ENCODE measurements at places on chromosomes 2 and 18.

GRCh38 chr2:60440767-60441163, 112.7 kb downstream of the BCL11A start:
- no peak for DNase-seq

DNA sequence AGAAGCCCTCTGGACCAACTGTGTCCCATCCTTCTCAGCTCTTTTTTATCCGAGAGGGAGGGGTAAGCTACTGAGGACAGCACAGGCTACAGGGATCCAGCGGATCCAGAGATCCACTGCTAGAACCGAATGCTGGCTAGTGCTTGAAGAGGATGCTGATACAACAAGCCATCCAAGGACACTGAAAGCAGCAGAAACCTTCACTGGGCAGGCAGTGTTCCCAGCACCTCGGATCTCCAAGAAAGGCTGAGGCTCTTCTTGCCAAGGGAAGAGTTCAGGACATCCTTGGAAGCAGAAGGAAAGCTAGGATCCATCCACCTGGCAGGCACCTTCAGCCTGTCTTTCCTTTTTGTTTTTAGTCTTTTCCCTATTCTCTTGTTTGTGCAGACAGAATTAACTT, 13.2 kb upstream of the FHOD3 start:
- no peak for DNase-seq

- no peak for DNase-seq
Observed at GRCh38 chr2:45370369-45370768, 240.7 kb downstream of the SRBD1 start.

- no peak for DNase-seq
Observed at GRCh38 chr2:107132070-107132469, 246.1 kb upstream of the ST6GAL2 start.

GRCh38 chr2:218387369-218388194, 5.5 kb downstream of the SLC11A1 start:
- DNase-seq, result peak; percentile 79

GRCh38 chr2:24559473-24560113, 68.5 kb downstream of the NCOA1 start:
- DNase-seq, result peak; percentile 40

- no peak for DNase-seq
Observed at GRCh38 chr18:42287047-42287446, 332.0 kb downstream of the PIK3C3 start.

- DNase-seq, result no peak
Observed at GRCh38 chr2:215878476-215879063, 134.8 kb downstream of the MREG start.

GRCh38 chr2:206556357-206556949, 85.8 kb upstream of the FAM237A start:
- DNase-seq, result peak; percentile 52

DNA sequence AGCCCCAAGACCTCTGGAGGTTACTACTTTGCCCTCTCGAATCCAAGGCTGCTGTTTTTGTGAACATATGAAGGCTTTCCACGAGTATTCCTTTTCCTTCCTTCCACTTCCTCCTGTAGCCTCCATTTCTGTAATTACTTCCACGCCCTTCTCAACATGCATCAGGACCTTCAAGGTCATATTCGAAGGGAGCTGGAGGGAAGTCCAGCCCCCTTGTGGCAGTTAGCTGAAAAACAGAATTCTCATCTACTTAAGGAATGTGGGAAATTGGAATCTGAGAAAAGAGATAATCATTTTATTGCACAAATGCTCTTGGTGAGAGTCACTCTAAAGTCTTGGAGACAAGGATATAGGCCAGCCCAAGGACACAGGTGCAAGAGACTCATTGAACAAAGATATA, 1000.2 kb downstream of the TDRD15 start:
- DNase-seq, result no peak

DNA sequence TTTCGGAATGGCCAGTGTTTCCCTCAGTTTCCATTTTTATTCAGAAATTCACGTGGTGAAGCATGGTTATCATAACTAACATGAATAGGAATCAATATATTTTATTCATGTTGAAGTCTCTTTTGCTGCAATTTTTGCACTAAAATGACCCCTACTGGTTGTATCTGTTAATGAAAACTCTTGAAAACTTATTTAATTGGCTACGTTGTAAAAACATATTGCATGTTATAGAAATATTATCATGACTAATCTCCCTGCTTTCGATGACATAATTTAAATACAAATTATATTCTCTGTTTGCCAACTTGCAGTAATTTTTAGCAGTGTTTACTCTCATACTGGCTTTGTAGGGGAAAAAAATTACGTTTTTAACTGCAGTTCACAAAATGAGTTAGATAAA, 3.5 kb downstream of the CRIM1 start:
- no peak for DNase-seq

- DNase-seq, result no peak
Observed at GRCh38 chr18:77115192-77115953, 17.2 kb downstream of the MBP start.

DNA sequence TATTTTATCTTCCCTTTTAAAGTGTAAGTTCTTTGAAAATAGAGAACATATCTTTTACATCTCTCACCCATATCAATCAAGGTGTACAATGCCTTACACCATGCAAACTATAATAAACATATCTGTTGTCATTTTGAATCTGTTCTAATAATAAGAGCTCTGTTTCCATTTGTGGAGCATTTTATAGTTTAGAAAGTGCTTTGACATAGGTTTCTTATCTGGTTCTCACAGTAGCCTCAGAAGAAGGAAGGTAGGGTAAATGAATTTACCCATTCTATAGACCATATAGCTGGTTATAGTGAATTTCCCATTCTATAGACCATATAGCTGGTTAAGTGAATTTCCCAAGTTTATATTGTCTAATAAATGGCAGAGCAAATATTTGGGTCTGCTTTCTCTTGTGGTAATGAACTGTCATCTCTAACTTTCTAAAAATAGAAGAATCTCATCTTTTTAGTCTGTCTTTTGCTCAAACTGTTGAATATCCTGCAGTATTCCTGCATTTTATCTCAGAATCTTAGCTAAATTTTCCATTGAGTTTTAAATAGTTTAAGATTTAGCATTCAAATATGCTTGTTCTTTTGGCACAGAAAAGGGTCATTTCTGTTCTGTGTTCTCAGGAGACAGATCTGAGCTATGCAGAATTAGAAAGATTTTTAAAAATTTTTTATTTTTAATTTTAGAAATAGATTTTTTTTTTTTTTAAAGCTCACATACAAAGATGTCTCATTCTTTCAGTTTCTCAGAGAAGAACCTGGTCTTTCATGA, 80.7 kb upstream of the STON1 start:
- DNase-seq, result no peak

DNA sequence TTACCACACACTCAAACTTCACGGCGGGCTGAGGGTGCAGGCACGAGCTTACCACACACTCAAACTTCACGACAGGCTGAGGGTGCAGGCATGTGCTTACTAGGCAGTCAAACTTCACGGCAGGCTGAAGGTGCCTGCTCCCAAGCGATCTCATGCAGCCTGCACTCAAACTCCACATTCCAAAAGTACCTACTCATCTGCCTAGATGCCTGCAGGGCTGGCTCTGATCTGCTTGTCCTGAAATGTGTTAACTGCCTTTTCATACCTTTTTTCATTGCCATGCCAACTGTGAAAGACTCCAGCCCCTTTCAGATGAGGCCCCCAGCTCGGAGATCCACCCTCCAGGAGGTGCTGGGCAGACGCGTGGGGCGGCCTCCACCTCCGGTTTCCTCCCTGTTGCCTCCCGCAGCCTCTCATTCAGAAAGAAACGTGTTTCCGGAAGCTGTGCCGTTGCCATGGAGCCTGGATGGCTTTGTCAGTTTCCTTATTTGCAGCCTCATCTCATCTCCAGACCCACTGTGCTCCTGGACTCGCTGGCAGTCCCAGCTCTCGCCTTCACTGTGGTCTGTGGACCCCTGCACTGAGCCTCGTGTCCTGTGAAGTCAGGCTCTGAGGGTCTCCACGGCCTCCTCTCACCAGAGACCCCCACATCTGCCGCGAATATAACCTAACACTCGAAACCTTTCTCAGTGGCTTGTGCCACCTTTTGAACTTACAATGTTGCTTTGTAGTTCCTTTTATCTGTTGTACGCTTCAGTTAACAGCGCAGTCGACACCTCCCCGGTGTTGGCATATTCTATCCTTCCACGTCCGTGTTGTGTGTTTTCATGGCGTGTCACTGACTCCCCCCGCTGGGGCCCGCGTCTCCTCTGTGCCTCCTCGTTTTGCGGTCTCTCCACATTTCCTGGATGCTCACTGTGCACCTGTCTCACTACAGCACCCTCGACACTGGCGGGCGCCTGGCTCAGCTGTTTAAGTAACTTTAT, 106.1 kb upstream of the ALKAL2 start:
- no peak for DNase-seq

DNA sequence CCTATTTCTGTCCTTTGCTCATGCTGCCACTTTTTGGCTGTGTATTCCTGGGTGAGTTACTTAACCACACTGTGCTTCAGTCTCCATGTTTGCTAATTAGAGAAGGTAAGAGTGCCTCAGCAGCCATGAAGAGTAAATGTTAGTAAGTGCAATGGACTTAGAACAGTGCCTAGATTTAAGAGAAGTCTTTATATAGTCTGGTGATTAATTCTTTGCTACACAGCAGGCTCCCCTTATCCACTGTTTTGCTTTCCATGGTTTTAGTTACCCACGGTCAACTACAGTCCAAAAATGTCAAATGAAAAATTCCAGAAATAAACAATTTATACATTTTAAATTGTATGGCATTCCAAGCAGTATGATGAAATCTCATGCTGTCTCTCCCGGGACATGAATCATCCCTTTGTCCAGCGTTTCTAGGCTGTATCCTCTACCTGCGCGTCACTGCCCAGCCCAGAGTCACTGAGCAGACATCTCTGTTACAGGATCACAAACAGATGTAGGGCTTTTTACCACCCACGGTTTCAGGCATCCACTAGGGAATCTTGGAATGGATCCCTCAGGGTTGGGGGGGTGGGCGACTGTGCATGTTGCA, 91.0 kb downstream of the CTIF start:
- no peak for DNase-seq

- no peak for DNase-seq
Observed at GRCh38 chr2:199310771-199311585, 146.8 kb downstream of the SATB2 start.
